Stimulated activated CD8-positive, alpha-beta memory T cell treated with anti-CD3 and anti-CD28 coated beads, Interleukin-4, amount 100 ng/mL, for 48 hours (primary cell): ENCODE measurements at places on chromosomes 11 and 22.

GRCh38 chr11:124928942-124929665 lies 6.7 kb downstream of the HEPACAM start:
- DNase-seq: no peak

GRCh38 chr11:27383645-27384044 lies 20.6 kb upstream of the CCDC34 start:
- no peak for DNase-seq

DNA sequence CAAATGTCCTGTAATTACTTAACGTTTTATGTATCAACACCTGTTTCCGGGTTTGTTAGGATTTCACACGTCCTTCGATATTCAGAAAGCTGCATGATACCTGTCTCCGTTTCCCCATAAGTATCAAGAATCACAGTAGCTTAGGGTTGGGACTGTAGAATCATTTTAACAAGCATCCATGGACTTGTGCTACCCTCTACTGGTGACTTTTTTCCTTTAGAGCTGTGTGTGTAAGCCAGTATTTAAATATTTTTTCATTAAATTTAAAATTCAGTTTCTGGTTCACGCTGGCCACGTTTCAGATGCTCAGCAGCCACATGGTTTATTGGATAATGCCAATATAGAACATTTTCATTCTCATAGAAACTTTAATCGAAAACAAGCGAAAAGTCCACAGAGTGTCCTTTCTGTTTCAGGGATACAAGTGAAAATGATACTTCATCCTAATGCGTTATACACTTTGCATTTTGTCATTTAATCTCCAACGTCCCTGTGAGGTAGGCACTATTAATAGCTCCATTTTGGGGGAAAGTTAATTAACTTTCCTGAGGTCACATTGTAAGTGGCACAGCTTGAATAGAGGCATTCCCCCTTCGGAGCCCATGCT lies 61.5 kb upstream of the SLC25A18 start:
- DNase-seq: no peak

DNA sequence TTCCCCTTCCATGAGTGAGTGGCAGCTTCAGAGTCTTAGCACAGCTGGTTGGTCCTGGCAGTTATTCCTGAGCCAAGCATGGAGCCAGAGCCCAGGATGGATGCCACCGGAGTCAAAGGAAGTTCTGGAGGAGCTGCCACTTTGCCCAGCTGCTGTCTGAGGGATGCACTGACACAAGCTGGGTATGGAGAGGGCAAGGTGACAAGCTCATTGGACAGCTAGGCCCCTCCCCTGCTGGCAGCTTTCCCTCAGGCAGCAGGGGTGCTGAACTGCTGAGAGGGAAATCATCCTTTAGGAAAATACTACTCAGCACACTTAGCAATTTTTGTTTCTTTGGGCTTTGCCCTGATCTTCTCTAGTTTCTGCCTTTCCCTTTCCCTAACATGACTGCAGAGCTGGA lies 99.3 kb upstream of the SESN3 start:
- no peak for DNase-seq

GRCh38 chr11:113817162-113817561 lies 37.6 kb downstream of the CLDN25 start:
- DNase-seq: no peak

GRCh38 chr11:19811380-19811779 lies 98.7 kb downstream of the NAV2 start:
- no peak for DNase-seq

- DNase-seq: no peak
Measured at GRCh38 chr22:30041881-30042280, 38.4 kb upstream of the HORMAD2 start.

GRCh38 chr22:48744283-48744641 lies 1083.4 kb downstream of the BRD1 start:
- DNase-seq: no peak

DNA sequence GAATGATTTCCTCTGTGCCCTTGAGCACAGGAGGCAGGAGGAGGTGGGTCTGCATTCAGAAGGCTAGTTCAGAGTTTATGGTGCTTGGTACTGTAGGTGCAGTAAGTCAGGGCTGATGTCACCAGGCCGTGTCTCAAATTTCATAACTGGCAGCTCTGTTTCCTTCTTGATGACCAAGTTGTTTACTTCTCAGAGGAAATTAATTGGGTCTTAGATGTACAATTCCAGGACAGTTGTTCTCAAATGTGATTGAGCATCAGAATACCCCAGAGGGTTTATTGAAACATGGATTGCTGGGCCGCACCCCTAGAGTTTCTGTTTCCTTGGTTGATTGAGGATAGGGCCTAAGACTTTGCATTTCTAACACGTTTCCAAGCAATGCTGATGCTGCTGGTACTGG lies 6.2 kb downstream of the AMOTL1 start:
- no peak for DNase-seq

GRCh38 chr11:126973051-126973450 lies 27.5 kb downstream of the KIRREL3 start:
- DNase-seq: no peak

GRCh38 chr11:121059605-121060004 lies 35.7 kb downstream of the TBCEL start:
- DNase-seq: no peak

DNA sequence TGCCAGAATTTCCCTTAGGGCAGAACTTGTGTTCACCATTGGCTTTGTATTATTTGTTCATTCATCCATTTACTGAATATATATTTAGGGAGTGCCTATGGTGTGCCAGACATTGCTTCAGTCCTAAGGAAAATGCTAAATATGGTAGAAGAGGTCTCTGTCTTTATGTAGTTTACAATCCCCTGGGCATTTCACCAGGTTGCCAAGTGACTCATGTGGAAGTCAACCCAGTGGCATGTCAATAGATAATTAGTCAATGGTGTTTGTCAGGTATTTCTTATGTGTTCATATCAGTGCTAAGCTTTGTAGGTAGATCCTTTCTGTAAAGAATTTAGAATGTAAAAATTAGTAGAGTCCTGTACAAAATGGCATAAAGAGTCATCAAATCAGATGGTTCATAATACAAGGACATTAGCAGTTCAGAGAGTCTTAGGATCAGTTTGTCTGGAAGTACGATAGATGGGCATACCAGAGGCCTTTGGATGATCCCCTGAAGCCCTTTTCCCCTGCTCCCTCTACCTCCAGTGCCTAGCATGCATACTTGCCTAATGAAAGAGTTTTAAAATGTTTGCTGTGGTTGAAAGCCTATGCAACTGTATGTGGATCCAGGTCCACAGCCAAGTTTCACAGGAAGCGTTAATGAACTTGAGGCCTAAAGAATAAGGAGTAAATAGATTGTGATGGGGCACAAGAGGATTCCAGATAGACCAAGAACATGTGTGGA lies 58.5 kb upstream of the SESN3 start:
- DNase-seq: no peak

- DNase-seq: no peak
Measured at GRCh38 chr22:23520863-23521440, 59.1 kb downstream of the IGLL1 start.

- DNase-seq: no peak
Measured at GRCh38 chr11:118620529-118621070, 13.2 kb downstream of the PHLDB1 start.

DNA sequence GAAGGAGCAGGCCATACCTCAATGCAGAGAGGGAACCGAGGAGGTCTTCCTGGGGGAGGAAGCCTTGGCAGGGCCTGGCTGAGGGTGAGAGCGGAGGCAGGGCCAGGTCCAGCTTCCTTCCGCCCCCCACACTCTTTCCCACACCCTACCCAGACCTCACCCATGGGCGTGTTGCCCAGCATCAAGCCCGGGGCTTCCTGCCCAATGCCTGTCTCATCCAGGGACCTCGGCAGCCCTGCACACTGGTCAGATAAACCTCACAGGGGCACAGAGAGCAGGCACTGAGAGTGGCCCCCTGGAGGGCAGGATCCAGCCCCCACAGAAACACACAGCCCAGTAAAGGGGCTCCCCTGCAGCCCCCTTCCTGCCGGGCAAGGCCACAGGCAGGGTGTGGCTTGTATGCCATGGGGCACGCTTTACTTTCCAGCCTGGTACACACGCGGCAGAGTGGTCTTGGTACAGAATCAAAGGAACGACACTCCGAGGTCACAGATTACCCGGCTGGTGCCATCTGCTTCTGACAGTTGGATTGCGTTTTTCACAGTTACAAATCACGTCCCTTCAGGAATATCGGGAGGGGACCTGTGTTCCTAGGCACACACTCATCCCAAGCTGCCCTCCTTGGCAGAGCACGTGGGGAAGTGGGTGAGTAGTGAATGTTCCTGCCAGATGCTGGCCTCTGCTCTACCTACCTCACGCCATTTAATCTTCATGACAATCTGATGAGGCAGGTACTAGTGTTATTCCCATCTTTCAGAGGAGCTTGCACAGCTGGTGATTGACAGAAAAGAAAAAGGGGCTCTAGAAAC lies 20.0 kb upstream of the CD5 start:
- DNase-seq: peak; percentile 47

DNA sequence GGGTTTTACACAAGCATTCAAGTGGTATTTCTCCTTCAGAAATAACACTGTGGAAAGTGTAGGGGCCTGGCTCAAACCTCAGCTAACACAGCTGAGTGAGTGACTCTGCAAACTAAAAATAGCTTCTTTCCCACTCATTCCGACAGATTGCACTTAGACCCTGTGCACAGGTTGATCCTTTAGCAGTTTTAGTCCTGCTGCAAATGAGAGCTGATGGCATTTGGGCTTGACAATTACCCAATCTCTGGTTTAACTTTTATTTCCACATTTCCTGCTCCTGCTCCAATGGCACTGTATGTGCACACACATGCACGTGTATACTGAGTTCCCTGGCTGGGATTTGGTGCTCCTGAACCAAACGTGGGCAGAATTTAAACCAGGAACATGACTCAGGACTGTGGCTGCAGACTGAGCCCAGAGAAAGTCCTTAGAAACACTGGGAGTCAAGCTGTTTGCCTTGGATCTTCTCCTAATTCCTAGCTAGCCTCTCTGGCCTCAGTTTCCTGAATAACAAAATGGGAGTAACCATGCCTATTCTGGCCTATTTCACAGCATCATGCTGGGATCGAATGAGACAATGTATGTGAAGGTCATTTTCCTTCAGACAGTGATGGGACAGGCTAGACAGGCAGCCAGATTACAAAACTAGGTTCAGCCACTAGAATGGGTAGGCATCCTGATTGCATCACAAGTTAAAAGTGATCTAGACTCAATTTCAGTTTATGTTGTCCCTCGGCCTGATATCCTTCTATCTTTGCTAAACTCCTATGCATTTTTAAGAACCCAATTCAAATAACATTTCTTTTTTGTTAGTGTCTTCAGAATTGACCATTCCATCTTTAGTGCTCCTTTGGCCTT lies 58.2 kb downstream of the SERGEF start:
- DNase-seq: no peak

- DNase-seq: no peak
Measured at GRCh38 chr11:82225502-82225901, 508.2 kb downstream of the FAM181B start.

- DNase-seq: no peak
Measured at GRCh38 chr22:27842669-27843431, 41.3 kb upstream of the MN1 start.

- DNase-seq: no peak
Measured at GRCh38 chr11:96448225-96448624, 58.4 kb downstream of the JRKL start.

GRCh38 chr11:22192642-22193347 lies at the start of gene ANO5:
Gene ANO5, plus strand, starts transcription at chr11:22193085. Its CDS starts 408 bp downstream, at chr11:22193493.
- peak; percentile 23 for DNase-seq

DNA sequence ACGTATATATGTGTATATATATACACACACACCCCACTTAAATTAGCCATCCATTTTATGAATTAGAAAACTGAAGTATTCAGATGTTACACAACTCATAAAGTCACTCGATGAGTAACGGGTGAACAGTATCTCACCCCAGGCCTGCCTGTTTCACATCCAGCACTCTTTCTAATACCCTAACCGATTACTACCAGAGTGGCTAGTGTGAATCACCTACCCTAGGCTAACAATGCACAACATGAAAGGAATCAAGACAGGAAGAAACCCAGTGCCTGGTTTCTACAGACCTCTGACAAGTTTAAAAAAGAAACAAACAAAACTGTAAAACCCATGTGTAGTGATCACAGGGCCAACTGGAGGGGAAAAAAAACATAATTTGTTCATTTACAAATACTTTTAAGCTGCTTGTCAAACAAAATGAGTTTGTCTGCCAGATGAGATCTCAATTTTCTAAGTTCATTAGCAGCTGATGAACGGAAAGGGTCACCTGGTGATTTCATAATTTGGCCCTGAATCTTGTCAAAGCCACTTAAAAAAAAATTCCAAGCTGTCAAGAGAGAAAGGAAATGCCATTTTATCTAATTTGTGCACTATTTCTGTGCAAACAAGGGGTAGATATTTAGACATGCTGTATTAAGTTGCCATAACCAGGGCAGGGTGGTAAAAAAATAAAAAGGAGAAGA lies 134.8 kb downstream of the LARGE1 start:
- no peak for DNase-seq

DNA sequence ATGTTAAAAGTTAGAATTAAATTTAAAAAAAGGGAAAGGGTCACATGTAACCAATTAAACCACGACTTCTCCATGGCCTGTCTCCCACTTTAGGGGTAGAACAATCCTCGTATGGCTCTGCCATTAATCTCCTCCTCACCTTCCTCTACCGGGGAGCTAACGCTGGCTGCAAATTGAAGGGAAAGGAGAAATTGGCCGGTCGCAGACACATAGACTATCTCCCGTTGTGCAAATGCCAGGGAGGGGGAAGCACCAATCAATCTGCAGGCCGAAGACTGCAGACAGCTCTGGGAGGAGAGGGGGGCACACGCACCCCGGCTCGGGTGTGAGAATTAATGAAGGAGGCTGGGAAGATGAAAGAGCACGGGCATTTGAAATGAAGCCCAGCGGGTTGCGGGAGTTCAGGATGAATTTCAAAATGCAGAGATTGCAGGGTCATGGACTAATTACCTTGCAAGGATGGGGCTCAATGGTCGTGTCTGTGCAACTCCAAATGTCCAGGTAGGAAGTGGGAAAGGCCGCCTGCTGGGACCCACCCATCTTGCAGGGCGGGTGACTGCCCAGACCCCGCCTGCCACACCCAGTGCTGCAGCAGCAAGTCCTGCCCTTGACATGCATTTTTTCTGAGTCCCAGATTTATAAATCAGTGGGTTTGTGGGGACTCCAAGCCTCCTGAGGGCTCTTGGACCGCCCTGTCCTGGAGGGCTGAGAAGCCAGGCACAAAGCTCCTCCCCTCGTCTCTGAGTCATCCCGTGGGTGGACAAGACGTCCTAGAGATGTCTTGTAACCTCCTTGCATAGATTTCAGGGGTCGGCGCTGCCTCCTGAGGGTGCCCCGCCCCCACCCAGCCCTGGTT lies 534.2 kb downstream of the TBC1D22A start:
- no peak for DNase-seq

DNA sequence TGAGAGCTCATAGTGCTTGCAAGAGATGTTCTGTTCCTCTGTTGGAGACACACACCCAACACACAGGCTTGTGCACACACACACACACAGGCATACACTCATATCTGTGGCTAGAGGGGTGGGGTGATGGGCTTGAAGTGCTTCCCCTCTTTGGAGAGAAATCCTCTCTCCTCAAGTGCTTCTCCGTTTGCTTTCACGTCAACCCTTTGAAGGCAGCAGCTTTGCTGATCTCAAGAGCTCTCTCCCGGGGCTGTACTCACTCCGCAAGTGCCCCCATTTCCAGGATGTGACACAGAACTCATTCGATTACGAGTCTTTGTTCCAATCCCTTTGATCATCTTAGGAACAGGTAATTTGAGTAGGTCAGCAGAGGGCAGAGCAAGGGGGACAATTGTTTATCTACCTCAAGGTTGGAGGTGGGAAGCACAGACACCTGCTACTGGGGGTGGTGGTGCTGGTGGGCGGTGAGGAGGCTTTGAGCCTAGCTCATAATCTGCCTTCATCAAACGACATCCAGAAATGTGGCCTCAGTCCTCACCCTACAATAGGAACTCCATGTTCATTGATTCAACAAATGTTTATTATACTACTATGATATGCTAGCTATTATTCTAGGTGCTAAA lies 529.8 kb upstream of the CADM1 start:
- no peak for DNase-seq
